ENCODE measurements at places on chromosomes 1 and 21. TPM values are rescaled to one million over a fixed set of nuclear protein-coding genes. Genes with fewer than 3 reads are reported as not detected.

The DPT gene
- total RNA-seq, result not detected

The IL20 gene
- not detected for total RNA-seq

DNA sequence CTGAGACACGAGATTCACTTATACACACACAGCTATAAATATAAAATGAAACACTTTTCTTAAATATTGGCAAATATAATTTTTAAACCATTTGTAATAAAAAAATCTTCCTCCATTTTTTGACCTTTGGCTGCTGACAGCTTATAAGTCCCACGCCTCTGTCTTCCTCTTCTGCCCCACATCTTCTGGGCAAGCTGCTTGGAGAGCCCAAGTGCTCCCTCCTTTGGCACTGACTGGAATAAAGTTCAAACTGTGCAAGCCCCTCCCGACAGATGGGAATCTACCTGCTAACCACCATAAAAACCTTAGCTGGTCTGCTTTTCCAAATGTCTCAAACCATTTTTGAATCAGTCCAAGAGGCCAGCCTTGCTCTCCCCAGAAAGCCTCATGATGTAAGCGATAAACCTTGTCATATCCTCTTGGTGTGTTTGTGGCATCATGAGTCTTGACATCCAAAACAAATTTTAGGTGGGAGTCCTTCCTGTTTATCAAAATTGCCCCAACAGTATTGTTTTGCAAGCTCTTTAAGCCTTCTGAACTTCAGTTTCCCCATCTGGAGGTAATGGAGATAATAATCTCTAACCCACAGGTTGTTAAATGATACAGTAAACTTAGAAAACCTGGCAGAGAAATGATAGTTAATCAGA is 99.8 kb downstream of the SNX7 start:
- DNase-seq, result peak; percentile 3

GRCh38 chr1:161054805-161055204 is 9.0 kb upstream of the USF1 start:
- no peak for DNase-seq

The SYTL1 gene
- 0.05 TPM for total RNA-seq

GRCh38 chr1:119711804-119712341 is at the start of gene PHGDH:
PHGDH (plus strand) TSS chr1:119711934; CDS start chr1:119712023, 89 bp downstream.
- peak; percentile 70 for DNase-seq

- DNase-seq, result no peak
Measured at GRCh38 chr1:200021577-200022238, 5.8 kb upstream of the NR5A2 start.

- DNase-seq, result no peak
Measured at GRCh38 chr1:207486198-207486597, 9.8 kb upstream of the CR1 start.

GRCh38 chr21:31656199-31657095 is 3.0 kb upstream of the SOD1 start:
- no peak for DNase-seq

The OR2M3 gene
- not detected for total RNA-seq

DNA sequence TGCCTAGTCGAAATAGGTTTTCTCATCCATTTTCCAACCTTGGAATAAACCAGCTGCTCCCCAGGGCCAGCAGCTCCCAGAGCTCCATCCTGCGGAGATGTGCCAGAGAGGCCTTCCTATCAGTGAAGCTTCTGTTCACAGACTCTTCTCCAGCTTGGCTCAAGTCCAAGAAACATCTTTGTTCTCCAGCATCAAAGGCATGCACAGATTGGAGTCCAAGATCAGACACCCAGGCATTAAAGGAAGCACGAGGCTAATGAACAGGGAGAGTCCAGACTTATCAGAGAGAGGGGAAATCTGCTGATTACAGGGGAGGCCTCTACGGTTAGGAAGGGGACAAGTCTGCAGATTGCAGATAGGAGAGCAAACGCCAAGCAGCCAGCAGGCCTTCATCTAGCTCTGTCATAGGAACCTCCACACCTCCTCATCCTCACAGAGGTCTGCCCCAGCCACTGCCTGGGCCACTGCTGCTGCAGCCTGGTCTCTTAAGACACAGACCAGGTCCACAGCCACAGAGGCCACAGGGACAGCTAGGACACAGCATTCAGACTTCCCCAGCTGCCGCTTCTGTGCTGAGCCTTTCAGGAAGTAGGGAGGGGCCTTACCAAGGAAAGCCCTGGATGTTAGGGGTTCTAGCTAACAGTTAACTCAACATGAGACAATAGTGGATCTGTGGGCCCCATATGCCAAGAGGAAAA is 3.4 kb downstream of the PRR9 start:
- DNase-seq, result peak; percentile 1

The COL6A1 gene
- total RNA-seq, result 866 TPM

GRCh38 chr1:171985639-171986038 is 144.3 kb downstream of the DNM3 start:
- DNase-seq, result peak; percentile 24

The ARMH1 gene
- 13.9 TPM for total RNA-seq

Measured in myocyte (in vitro differentiated cells).